ENCODE measurements at places on chromosomes 12 and 14. TPM values are rescaled to one million over a fixed set of nuclear protein-coding genes. Genes with fewer than 3 reads are reported as not detected.

DNA sequence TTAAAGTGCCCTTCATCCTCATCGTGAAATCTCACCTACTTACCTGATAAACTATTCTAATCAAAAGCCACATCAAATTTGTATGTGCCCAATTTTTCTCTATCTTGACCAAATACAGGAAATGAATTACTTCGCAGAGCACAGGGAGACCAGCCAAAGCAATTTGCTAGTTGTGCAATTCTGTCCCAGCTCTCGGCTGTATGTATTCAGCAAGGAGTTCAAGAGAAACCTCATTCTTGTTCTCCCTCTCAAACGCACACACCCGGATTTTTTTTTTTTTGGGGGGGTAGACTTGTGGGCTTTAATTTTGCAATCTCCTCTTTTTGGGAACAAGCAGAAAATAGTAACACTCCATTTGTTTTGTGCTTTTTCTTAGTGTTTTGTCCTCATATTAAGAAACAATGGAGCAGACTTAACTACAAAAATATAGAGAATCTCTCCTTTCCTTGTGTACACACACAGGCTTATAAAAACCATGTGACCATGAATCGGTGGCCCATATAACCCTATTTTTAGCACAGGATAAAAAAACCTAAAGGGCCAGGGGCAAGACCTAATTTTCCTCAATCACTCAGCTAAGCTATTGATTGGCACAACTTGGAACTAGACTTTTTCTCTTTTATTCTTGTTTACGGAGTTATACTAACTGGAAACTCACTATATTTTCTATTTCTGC lies 64.2 kb downstream of the MBIP start:
- no peaks in the 10 kb centered on the region for H3K36me3 ChIP-seq
- H3K4me3 ChIP-seq: no peak overlapping the region
- no peak for DNase-seq

Gene PA2G4
- total RNA-seq: 106 TPM

GRCh38 chr14:23579739-23580138 lies 1.1 kb upstream of the JPH4 start:
- H3K36me3 ChIP-seq: no peaks in the 10 kb centered on the region
- H3K27me3 ChIP-seq: peaks cover 57% of the 10 kb centered on the region
- peaks cover 2% of the 10 kb centered on the region for H3K4me1 ChIP-seq
- H3K4me3 ChIP-seq: no peak overlapping the region
- DNase-seq: no peak

GRCh38 chr14:54177019-54177418 lies 219.8 kb upstream of the CDKN3 start:
- DNase-seq: no peak
- H3K36me3 ChIP-seq: no peaks in the 10 kb centered on the region
- H3K4me1 ChIP-seq: peaks cover 16% of the 10 kb centered on the region
- peaks cover 34% of the 10 kb centered on the region for H3K27me3 ChIP-seq
- no peak overlapping the region for H3K27ac ChIP-seq
- no peak overlapping the region for H3K4me3 ChIP-seq

- H3K4me3 ChIP-seq: no peak overlapping the region
- no peaks in the 10 kb centered on the region for H3K36me3 ChIP-seq
- no peak for DNase-seq
- peaks cover 25% of the 10 kb centered on the region for H3K27me3 ChIP-seq
- H3K4me1 ChIP-seq: no peaks in the 10 kb centered on the region
These were observed 170.6 kb upstream of the PWP1 start for GRCh38 chr12:107514887-107515445.

GRCh38 chr12:10849425-10849878 lies at the start of gene PRR4:
TSS of gene PRR4 (minus strand) at chr12:10849475. CDS start at chr12:10849437, 38 bp downstream.
- H3K27me3 ChIP-seq: no peaks in the 10 kb centered on the region
- H3K27ac ChIP-seq: no peak within 1 kb of the TSS
- peaks cover 17% of the 10 kb centered on the region for H3K36me3 ChIP-seq
- DNase-seq: no peak
- no peak within 1 kb of the TSS for H3K4me3 ChIP-seq

DNA sequence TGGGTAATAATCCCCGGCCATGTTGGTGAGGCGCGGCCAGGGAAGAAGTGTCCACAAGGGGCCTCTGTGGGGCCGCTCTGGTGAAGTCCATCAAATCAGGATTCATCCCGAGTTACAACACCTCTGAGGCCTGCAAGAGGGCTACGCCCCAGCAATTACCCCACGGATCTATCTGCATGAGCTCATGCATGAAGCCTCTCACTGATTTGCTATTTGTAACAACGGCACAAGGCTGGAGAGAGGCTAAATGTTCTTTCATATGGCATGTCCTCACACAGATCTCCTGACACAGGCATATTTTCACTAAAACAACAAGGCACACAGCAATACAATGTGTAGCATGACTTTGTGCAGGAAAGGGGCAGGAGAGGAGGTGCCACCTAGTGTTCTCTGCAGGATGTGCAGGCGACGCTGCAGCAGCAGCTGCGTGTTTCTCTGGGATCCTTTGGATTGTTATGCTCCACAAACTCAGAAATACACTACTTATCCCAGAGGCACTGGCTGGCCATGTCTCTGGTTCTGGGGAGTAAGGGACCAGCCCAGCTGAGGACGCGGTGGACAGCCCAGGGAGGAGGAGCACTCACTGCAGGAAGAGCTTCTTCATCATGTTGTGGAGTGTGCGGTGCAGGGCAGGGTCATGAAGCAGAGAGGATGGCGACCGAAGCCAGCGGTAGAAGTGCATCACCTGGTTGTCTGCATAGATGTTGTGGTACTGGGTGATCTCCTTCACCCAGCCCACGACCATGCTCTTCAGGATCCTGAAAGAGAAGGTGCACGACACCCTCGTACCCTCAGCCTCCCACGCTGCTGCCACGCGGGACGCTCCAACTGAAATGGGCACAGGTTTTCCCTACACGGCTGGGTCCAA lies 20.2 kb downstream of the P2RX2 start:
- H3K27ac ChIP-seq: no peak overlapping the region
- DNase-seq: no peak
- H3K4me3 ChIP-seq: no peak overlapping the region
- H3K4me1 ChIP-seq: no peaks in the 10 kb centered on the region
- no peaks in the 10 kb centered on the region for H3K27me3 ChIP-seq

GRCh38 chr12:69766260-69766659 lies 27.6 kb downstream of the RAB3IP start:
- no peak overlapping the region for H3K27ac ChIP-seq
- no peaks in the 10 kb centered on the region for H3K4me1 ChIP-seq
- H3K27me3 ChIP-seq: no peaks in the 10 kb centered on the region
- H3K4me3 ChIP-seq: no peak overlapping the region
- no peak for DNase-seq
- H3K36me3 ChIP-seq: peaks cover 84% of the 10 kb centered on the region

GRCh38 chr12:48695859-48696258 lies 13.8 kb upstream of the KANSL2 start:
- peaks cover 4% of the 10 kb centered on the region for H3K4me1 ChIP-seq
- no peaks in the 10 kb centered on the region for H3K27me3 ChIP-seq
- H3K36me3 ChIP-seq: peaks cover 36% of the 10 kb centered on the region
- no peak for DNase-seq
- no peak overlapping the region for H3K4me3 ChIP-seq
- no peak overlapping the region for H3K27ac ChIP-seq

DNA sequence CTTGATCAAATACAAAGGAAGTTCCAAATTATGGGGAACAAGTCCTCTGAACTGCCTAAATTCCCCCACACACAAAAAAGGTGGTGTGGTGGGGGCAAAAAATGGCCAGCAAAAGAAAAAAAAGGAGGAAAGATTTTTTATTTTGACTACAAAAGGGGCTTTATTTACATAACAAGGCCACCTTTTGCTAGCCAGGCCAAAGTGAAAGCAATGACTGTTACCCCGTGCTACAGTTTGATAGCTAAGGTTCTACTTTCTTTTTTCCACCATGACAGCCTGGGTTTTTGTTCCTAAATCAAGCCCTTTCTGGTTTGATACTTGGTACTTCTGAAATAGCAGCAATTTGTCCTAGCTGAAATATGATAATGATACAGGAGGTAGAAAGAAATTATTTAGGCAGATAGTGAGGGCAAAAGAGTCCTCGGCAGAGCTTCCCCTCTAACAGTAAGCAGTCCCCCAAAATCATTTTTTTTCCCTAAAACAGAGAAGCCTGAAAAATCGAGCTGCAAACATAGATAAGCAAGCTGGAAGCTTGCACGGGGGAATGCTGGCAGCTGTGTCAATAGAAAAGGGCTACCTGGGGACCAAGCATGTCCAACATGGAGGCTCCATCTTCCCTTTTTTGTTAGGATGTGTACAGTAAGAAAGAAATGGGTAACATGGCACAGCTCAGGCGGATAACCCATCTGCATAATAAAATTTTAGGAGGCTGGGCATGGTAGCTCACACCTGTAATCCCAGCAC lies 8.9 kb upstream of the B4GALNT1 start:
- no peak overlapping the region for H3K27ac ChIP-seq
- peaks cover 38% of the 10 kb centered on the region for H3K27me3 ChIP-seq
- no peak overlapping the region for H3K4me3 ChIP-seq
- no peaks in the 10 kb centered on the region for H3K4me1 ChIP-seq

GRCh38 chr14:92414690-92415445 lies 91.9 kb downstream of the SLC24A4 start:
- H3K4me3 ChIP-seq: no peak overlapping the region
- no peak for DNase-seq
- H3K4me1 ChIP-seq: no peaks in the 10 kb centered on the region

Gene ST8SIA1
- 5.3 TPM for total RNA-seq

Gene LHX5
- 0.41 TPM for total RNA-seq

- peaks cover 6% of the 10 kb centered on the region for H3K36me3 ChIP-seq
- DNase-seq: no peak
These were observed 1.6 kb upstream of the ACTR6 start for GRCh38 chr12:100199023-100199346.

DNA sequence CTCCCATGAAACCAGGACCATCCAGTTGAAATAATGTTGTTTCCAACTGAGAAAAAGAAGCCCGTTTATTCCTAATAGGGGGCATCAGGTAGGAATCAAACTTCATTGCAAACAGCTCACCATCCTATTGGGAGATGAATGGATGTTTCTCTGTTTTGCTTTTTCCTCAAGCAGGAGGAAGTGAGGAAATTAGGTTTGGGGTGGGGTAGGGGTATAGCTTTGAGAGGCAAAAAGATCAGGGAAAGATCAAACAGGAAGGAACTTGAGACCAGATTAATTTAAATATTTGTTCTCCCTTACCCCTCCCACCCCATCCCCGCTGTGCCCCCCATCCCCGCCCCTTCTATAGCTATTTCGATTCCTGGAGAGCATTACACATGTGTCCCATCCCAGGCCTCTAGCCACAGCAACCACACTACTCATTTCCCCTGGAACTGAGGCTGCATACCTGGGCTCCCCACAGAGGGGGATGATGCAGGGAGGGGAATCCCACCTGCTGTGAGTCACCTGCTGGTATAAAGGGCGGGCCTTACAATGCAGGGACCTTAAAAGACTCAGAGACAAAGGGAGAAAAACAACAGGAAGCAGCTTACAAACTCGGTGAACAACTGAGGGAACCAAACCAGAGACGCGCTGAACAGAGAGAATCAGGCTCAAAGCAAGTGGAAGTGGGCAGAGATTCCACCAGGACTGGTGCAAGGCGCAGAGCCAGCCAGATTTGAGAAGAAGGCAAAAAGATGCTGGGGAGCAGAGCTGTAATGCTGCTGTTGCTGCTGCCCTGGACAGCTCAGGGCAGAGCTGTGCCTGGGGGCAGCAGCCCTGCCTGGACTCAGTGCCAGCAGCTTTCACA lies at the start of gene IL23A:
Gene IL23A (plus strand): TSS at position 577 of the 850 bp plus-strand sequence. CDS start 161 bp downstream, at position 738.
- no peaks in the 10 kb centered on the region for H3K27me3 ChIP-seq
- H3K4me3 ChIP-seq: no peak within 1 kb of the TSS
- H3K27ac ChIP-seq: peak within 1 kb of the TSS; percentile 89
- DNase-seq: no peak

Gene CBLN3
- 1.9 TPM for total RNA-seq

Gene CCDC77
- 38.8 TPM for total RNA-seq

GRCh38 chr14:101024686-101025085 lies 121.2 kb upstream of the RTL1 start:
- no peak for DNase-seq
- H3K27ac ChIP-seq: no peak overlapping the region
- peaks cover 18% of the 10 kb centered on the region for H3K36me3 ChIP-seq

DNA sequence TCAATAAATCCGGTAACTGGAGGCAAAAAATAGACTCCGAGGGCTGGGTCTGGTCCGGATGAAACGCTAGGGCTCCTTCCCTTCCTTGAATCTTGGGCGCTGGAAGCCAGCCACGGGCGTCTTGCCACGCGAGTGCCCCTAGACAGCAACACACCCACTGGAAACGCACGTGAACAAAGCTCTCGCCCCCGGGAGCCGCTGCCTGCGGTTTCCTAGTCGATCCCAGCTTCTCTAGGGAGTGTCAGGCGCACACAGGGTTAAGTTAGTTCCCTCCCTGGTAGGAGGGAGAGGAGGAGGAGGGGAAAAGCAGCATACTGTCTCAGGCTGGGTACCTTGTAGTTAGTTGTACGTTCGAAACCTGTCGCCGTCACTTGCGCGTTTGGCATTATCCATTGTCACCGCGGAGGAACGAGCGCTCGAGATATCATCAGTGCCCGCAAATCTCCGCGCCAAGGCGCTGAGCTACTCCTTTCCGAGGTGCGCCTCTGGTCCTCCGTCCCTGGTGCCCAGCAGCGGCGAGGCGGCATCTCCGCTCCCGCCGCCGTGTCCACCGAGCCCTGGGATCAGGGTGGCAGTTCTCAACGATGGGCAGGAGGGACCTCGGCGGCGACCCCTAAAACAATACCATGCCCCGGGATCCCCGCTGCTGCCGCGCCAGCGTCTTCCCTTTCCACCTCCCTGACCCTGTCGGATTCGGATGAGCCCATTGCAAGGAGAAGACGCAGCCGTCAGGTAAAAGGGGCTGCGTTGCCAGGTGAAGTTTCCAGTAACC lies at the start of gene FLRT2:
Gene FLRT2 (plus strand): TSS at position 342 of the 772 bp plus-strand sequence. CDS start 91,371 bp downstream, outside the sequence.
- H3K27me3 ChIP-seq: peaks cover 4% of the 10 kb centered on the region
- H3K4me1 ChIP-seq: peaks cover 37% of the 10 kb centered on the region
- DNase-seq: peak; percentile 13
- H3K4me3 ChIP-seq: peak within 1 kb of the TSS; percentile 86
- H3K27ac ChIP-seq: peak within 1 kb of the TSS; percentile 90

GRCh38 chr14:32584079-32584478 lies 255.0 kb downstream of the AKAP6 start:
- no peak for DNase-seq
- H3K36me3 ChIP-seq: no peaks in the 10 kb centered on the region
- peaks cover 3% of the 10 kb centered on the region for H3K27me3 ChIP-seq
- H3K4me3 ChIP-seq: no peak overlapping the region

Gene NKX2-1
- total RNA-seq: not detected

GRCh38 chr14:100307766-100308426 lies 1.7 kb upstream of the SLC25A29 start:
- peaks cover 2% of the 10 kb centered on the region for H3K36me3 ChIP-seq
- H3K27ac ChIP-seq: peak overlapping the region; percentile 63
- DNase-seq: no peak
- peak overlapping the region; percentile 91 for H3K4me3 ChIP-seq
- H3K27me3 ChIP-seq: no peaks in the 10 kb centered on the region

All from progenitor cell of endocrine pancreas (in vitro differentiated cells).